ENCODE measurements at places on chromosomes 12 and 14. TPM values are rescaled to one million over a fixed set of nuclear protein-coding genes. Genes with fewer than 3 reads are reported as not detected.

The NFATC4 gene
- total RNA-seq = 11.4 TPM

The LRP6 gene
- total RNA-seq = 39.5 TPM

The TAPBPL gene
- total RNA-seq = 8.2 TPM

The GPR135 gene
- total RNA-seq = 2.3 TPM

The IL31 gene
- total RNA-seq = not detected

The ITGB7 gene
- total RNA-seq = under 0.01 TPM

The RIPK3 gene
- total RNA-seq = 4.9 TPM

The ZNF385A gene
- total RNA-seq = 0.67 TPM

The POTEM gene
- total RNA-seq = not detected

The COX8C gene
- not detected for total RNA-seq

The RNASE3 gene
- total RNA-seq = not detected

The CAPRIN2 gene
- 29.7 TPM for total RNA-seq

The GARIN6 gene
- total RNA-seq = not detected

The C14orf180 gene
- total RNA-seq = not detected

The OSBPL8 gene
- 64.0 TPM for total RNA-seq

The ACSS3 gene
- 0.19 TPM for total RNA-seq

The PTCSC3 gene
- not detected for total RNA-seq

The CCNT1 gene
- total RNA-seq = 34.9 TPM

The GPD1 gene
- total RNA-seq = under 0.01 TPM

The TMEM30B gene
- 0.33 TPM for total RNA-seq

The TEX52 gene
- total RNA-seq = not detected

The CMAS gene
- 19.3 TPM for total RNA-seq

The CEBPE gene
- not detected for total RNA-seq

The VIPAS39 gene
- total RNA-seq = 42.8 TPM

The CACNA1C gene
- total RNA-seq = 0.98 TPM

The SLC6A13 gene
- not detected for total RNA-seq

The KLRC3 gene
- total RNA-seq = not detected

The RBMS2 gene
- 59.4 TPM for total RNA-seq

The NKX2-1 gene
- total RNA-seq = not detected

The AICDA gene
- total RNA-seq = not detected

The FGF23 gene
- not detected for total RNA-seq

The MIPOL1 gene
- total RNA-seq = 19.6 TPM

The FRMD6 gene
- total RNA-seq = 202 TPM

The DAD1 gene
- 457 TPM for total RNA-seq

The HOXC6 gene
- total RNA-seq = not detected

The LRTM2 gene
- total RNA-seq = 0.10 TPM

The SERPINA12 gene
- total RNA-seq = not detected

The NPFF gene
- not detected for total RNA-seq

The BAZ1A gene
- total RNA-seq = 44.0 TPM

The CAPS2 gene
- 0.57 TPM for total RNA-seq

The EFS gene
- not detected for total RNA-seq

The NEUROD4 gene
- total RNA-seq = not detected

The ABCC9 gene
- under 0.01 TPM for total RNA-seq

The TAMALIN gene
- total RNA-seq = 58.5 TPM

The HCAR3 gene
- total RNA-seq = not detected

The LRRIQ1 gene
- 0.86 TPM for total RNA-seq

The OS9 gene
- 199 TPM for total RNA-seq

The NGB gene
- not detected for total RNA-seq

The GLIPR1 gene
- total RNA-seq = 24.8 TPM

The ZDHHC22 gene
- total RNA-seq = not detected

The DENND5B gene
- 16.5 TPM for total RNA-seq

The PRPH gene
- total RNA-seq = not detected

The SPPL3 gene
- 12.7 TPM for total RNA-seq

The SLC48A1 gene
- 16.8 TPM for total RNA-seq

The TEAD4 gene
- total RNA-seq = 49.4 TPM

The NUDT14 gene
- total RNA-seq = 72.2 TPM

The RERG gene
- not detected for total RNA-seq

The SOAT2 gene
- not detected for total RNA-seq

The LAG3 gene
- 0.33 TPM for total RNA-seq
